ENCODE measurements at places on chromosomes 1 and 21. TPM values are rescaled to one million over a fixed set of nuclear protein-coding genes. Genes with fewer than 3 reads are reported as not detected.
A peak's percentile ranks its signal among the peaks of the same experiment; 100 is the strongest.

- peak; percentile 57 for DNase-seq
Observed at GRCh38 chr1:178093951-178094738, at the start of gene RASAL2. RASAL2 (plus strand) TSS chr1:178094104; CDS start chr1:178094493, 389 bp downstream.

GRCh38 chr21:35102488-35103371 is 53.6 kb upstream of the RUNX1 start:
- DNase-seq: no peak

DNA sequence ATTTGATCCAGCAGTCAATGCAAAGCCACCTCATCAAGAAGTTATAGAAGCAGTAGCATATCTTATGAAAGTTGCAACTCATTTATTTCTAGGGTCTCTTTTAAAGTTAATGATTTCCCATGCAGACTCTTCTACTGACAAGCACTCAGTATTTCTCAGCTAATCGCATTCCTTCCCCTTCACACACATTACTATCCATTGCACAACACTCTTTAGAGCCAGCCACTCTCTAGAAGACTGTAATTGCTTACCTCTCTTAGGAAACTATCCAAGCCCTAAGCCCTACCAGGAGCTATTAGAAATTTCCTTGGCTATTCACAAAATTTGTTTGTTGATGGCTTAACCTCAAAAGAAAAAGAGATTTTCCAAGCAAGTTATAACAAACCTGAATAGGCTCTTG is 106.0 kb downstream of the ADAMTS1 start:
- no peak for DNase-seq

The KLF17 gene
- not detected for total RNA-seq

The SLC9C2 gene
- not detected for total RNA-seq

DNA sequence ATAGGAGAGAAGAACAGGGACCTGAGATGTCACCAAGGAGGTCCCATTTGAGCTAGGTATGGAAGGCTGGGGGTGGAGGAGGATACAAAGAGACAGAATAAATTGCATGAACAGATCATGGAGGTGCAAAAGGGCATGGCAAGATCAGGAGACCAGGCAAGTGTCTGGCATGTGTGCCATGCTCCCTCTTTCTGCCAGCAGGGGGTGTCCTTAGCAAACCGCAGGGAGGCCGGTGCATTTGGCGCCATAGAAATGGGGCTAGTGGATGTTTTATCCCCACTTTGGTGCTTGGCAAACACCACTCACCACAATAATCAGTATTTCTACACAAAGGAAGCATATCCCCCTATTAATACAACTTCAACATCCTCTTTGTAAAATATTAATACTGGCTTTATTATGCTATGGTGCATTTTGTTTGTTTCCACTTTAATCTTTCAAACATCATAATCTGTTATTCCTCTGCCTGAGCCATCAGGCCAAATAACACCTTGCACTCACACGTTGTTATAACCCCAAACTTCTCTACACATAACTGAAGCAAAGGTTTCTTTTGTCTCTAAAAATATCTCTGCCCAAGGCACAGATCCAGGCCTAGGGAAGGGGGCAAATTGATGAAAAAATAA is 25.9 kb downstream of the S100A6 start:
- no peak for DNase-seq

DNA sequence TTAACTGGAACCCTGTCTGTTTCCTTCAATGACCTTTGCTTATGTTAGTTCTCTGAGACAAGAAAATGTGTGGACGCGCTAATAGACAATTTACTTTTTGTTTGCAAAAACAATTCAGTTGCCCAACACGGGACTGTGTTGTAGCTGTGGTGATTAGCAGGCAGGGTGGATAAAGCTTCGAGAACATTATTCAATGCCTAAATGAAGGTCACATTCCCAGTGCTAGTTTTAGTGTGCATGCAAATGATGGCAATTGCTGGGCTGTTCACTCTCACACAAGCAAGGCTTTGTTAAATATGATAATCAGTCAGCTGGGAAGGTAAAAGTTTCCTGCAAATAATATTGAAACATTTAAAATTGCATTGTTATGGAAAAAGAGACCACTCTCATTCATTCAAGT is 188.4 kb downstream of the BACH1 start:
- no peak for DNase-seq

The CFHR2 gene
- total RNA-seq: not detected

DNA sequence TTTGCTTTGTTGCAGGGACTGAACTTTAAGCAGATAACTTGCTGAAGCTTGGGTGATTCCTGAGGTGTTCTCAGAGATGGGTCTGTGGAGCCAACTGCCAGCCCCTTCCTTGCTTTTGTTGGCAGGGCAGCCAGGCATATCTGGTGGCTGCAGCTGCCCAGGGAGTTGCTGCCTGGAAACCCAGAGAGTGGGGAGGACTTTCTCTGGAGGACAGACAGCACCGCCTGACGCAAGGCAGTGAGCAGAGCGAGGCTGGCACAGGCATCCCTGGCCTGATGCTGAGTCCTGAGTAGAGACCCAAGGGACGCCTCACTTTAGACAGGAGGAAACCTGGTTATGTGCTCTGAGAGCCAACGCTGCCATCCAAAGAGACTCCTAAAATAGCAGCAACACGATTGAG is 9.8 kb upstream of the OLFML2B start:
- DNase-seq: no peak

- DNase-seq: no peak
Observed at GRCh38 chr1:152328801-152329391, 3.9 kb upstream of the FLG start.

- peak; percentile 51 for DNase-seq
Observed at GRCh38 chr1:206489980-206490770, 17.2 kb upstream of the RASSF5 start.

The AGT gene
- not detected for total RNA-seq

GRCh38 chr1:41599912-41600311 is 115.4 kb upstream of the EDN2 start:
- DNase-seq: no peak

The C1orf141 gene
- total RNA-seq: not detected

DNA sequence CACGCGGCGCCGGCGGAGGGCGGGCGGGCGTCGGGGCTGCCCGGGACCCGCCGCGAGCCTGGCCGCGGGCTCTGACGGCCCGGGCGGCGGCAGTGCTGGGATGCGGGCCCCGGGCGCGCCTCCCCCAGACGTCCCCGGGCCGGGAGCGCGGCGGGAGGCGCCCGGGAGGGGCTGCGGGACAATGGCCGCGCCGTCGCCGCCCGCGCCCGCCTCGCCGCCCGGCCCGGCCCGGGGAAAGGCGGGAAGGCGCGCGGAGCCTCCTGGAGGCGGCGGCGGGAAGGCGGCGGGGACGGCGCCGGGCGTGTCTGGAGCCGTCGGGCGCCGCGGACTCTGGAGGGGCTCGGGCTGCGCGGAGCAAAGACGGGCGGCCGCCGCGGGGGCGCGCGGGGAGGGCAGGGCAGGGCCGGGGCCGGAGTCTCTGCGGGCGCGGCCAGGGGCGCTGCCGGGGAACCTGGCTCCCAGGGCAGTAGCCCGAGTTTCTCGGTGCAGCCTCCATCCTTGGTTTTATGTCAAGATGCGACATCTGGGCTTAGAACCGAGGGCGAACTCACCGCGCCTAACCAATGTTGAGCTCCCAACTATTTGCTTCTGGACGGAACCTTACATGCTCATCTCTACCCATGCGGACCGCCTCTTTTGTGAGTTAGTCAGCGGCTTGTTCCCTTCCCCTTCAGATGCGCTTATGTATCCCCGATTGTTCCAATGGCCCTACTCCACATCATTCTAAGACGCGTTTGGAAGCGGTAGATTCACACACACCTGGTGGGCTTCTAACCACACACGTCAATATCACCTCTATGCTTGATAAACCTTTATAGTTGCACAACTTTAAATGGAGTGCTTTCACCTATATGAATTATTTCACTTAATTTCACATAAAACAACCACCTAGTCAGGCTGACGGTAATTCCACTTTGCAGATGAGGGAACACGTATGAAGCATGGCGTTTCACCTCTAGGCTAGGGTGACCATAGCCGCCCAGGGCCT is 651 bp downstream of the ZBTB8A start:
- no peak for DNase-seq

DNA sequence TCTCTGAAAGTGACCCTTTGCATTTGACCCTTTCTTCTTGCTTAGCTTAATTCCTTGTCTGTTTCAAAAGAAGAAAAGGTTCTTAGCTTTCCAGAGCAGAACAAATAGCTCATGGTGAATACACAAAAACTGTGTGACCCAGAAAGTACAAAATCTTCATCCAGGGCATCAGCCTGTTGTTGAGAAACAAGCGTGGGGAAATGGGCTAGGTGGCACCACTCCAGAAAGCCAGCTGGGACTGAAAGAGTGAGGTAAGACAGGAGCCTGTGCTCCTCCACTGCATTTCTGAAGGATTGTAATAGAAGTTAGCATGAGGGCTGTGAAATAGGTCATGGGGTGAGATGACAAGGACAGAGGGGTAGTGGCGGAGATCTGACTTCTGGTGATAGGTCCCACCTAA is 45.8 kb downstream of the CYP2J2 start:
- no peak for DNase-seq

DNA sequence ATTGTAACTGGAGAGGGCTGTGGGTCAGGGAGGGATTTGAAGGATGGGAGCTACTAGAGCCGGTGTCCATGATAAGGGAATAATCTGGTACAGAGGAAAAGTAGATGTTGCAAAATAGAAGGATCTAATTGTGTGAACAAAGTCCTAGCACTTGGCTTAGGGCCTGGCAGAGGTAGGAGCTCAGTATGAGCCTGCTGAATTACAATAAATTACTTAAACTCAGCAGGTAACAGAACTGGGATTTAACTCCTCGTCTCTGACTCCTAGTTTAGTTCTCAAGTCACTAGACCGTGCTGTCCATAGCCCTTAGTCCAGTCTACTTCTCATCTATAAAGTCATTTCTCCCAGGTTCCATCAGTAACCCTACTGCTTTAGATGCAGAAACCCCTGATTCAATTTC is 120.2 kb downstream of the LRRC53 start:
- DNase-seq: no peak

GRCh38 chr1:94093396-94093795 is 27.6 kb downstream of the ABCA4 start:
- DNase-seq: no peak

GRCh38 chr1:167119696-167120095 is 25.8 kb downstream of the STYXL2 start:
- DNase-seq: no peak

DNA sequence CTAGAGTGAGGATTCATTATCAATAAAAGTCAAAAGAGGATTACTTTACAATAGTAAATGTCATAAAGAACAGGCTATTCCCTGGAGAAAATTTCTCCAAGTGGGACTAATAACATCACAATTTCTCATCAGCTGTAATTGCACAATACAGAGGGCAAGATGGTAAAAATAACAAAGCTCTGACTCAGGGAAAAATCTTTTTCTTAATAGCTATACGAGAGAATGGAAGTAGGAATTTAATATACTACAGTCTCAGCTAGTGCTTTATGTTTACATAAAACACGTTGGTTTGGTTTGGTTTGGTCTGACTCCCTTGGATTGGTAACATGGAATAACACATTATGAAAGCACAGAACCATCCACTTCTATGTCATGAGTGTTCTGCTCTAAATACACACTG is 397.6 kb downstream of the LRRIQ3 start:
- DNase-seq: peak; percentile 91
